ENCODE measurements at places on chromosomes 1 and 21.

- peak; percentile 90 for DNase-seq
These were observed 540 bp upstream of the C1orf198 start for GRCh38 chr1:230868736-230869385.

GRCh38 chr1:224482619-224483018 lies 48.0 kb upstream of the WDR26 start:
- DNase-seq: no peak

- DNase-seq: peak; percentile 74
These were observed 21.3 kb downstream of the OVAAL start for GRCh38 chr1:180579961-180580611.

GRCh38 chr1:187734427-187734826 lies 905.7 kb downstream of the PLA2G4A start:
- DNase-seq: no peak

- peak; percentile 67 for DNase-seq
These were observed 37.5 kb downstream of the EDN2 start for GRCh38 chr1:41446851-41447610.

DNA sequence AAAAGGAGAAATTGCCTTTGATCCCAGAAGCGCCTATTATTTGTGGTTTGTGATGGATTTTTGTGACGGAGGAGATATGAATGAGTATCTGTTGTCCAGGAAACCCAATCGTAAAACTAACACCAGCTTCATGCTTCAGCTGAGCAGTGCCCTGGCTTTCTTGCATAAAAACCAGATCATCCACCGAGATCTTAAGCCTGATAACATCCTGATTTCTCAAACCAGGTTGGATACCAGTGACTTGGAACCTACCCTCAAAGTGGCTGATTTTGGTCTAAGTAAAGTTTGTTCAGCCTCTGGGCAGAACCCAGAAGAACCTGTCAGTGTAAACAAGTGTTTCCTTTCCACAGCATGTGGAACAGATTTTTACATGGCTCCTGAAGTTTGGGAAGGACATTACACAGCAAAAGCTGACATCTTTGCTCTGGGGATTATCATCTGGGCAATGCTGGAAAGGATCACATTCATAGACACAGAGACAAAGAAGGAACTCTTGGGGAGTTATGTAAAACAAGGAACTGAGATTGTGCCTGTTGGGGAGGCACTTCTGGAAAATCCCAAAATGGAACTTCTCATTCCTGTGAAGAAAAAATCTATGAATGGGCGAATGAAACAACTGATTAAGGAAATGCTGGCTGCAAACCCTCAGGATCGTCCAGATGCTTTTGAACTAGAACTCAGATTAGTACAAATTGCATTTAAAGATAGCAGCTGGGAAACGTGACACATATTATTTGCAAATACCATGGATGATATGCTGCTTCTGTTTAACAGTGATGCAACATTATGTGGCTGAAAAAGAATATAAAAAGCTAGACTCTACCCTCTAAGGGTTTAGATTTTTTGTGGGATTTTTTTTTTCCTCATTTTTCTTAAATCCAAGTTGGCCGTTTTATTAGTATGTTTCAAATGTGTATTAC lies 10.5 kb downstream of the PDIK1L start:
- DNase-seq: no peak

DNA sequence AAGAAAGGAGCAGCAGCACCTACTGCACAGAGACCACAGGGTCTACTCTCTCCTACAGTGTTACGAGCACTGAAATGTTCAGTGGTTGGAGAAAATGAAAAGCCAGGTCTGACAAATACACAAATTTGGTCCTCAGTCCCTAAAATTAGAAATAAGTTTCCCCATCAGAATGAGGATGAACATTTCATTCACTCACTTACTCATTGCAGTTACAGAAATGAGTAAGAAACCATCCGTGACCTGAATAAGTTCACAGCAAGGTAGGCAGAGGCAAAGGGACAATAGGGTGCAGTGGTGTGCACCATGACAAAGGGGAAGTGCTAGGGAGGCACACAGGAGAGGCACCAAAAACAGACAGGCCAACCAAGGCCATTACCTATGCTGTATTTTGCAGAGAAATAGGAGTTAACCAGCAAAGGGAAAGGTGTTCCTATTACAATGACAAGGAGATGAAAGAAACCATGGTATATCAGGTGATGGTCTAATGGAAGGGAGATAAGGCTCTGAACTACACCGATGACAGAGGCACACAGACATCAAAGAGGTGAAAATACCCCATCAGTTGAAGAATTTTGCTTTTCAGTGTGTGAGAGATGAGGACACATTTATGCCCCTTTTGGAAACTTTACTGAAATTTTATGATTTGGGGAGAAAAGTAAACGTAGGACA lies 29.4 kb downstream of the VAV3 start:
- DNase-seq: no peak

GRCh38 chr1:177338376-177338775 lies 167.6 kb downstream of the BRINP2 start:
- no peak for DNase-seq

DNA sequence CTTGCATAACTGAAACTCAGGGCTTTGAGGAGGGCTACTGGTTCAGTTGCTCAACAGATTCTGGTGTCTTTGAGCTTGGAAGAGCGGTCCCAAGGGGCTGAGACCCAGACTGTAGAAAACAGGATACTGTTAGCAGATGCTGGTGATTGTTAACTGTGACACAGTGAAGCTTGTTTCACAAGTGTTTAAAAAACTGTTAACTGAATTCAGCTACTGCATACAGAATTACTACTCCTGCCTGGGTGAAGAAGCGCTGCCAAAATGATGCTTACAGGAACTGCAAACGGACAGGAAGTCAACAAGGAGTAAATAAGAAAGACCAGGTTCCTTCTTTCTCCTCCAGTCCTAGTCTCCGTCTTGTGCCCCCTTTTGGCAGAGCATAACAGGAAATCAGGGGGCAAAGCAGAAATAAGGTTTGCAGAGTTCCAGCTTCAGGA lies 195.3 kb upstream of the USP25 start:
- no peak for DNase-seq

DNA sequence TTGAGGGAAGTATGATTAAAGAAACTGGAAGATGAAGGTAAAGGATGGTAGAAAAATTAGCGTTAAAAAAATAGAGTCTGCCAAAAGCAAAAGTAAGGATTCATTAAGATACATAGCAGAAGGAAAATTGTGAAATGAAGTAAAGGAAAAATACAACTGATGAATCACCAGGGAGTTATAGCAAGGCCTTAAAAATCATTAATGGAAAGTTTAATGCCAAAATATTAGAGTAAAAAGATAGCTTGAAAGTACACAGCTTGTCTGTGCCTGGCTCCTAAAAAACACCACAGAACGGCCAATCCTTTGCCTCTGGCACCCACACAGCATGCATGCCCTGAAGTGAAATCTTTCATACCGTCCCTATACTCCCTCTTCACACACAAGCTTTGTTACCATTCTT lies 66.9 kb upstream of the APOBEC4 start:
- no peak for DNase-seq

DNA sequence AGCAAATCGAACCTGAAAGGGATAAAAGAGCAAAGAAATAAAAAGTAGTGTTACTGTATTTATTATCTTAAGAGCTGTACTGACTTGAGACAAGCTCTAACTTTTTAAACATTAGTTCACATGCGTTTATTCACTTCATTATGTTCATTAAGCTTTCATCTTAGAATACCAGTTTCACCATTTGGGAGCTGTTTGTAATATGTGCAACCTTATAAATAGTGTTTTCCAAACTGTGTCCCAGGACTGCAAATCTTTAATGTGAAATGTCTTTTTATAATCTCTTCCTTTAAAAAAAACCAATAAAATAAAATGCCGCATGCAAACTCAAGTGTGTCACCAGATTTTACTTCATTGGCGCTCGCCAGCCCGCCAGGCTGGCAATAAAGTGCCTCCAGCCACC lies 28.3 kb downstream of the LGALS8 start:
- DNase-seq: no peak

DNA sequence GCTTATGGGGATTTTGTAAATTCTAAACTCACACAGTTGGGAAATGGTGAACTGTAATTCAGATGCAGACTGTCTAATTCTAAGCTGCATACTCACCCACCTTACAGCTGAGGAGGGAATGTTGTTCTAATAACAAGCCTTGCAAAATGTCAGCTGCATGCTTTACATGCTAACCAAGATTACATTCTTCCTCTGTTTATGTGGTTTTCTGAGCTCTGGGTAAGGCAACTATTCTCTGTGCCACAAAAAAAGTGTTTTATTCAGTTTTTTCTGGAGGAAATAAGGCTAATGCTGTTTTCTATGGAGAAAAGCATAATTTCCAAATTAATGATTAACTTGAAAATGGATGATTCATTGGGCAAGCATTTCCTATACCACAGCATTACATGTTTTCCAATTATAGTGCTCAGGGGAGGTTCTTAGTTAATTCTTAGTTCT lies 64.9 kb downstream of the RGS13 start:
- DNase-seq: peak; percentile 6

- DNase-seq: no peak
These were observed 727.6 kb downstream of the PTPRU start for GRCh38 chr1:29963946-29964345.

GRCh38 chr1:74363220-74363619 lies 128.0 kb downstream of the TNNI3K start:
- no peak for DNase-seq

DNA sequence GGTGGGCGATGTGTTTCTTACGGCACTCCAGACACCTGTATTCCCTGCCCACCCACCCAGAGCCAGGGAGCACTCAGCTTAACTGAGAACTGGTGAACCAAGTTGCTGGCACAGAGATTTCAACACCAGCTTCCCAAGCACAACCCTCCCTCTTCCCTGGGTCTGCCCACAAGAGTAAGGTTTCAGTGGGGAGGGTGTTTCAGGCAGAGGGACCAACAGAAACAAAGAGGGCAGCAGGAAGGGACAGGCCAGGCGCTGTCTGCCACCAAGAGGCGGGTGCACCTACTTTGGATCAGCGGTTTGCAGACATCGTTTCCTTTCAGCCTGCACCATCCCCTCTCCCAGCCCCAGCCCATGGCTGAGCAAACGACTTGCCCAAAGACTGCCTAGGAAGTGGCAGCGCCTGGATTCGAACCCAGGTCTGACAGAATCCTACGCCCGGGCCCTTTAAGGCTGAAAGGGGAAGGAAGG lies 21.9 kb upstream of the ALDH4A1 start:
- no peak for DNase-seq

DNA sequence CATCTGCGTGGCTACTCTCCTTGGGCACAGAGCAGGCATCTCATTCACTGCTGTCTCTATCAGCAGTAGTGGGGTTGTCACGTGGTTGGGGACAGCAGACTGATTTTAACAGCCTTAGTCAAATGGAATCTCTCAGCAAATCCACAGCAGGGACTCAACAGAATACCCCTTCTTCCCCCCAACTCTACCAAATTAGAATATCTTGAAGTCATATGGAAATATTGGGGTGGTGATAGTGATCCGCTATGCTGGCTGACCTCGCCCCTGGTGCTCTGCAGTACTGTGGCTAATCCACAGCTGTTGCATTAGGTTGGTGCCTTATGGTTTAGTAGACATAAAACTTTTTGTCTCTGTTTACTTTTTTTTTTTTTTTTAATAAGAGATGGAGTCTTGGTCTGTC lies 23.9 kb downstream of the HHAT start:
- no peak for DNase-seq

GRCh38 chr1:21622466-21623315 lies 46.5 kb downstream of the RAP1GAP start:
- peak; percentile 37 for DNase-seq

DNA sequence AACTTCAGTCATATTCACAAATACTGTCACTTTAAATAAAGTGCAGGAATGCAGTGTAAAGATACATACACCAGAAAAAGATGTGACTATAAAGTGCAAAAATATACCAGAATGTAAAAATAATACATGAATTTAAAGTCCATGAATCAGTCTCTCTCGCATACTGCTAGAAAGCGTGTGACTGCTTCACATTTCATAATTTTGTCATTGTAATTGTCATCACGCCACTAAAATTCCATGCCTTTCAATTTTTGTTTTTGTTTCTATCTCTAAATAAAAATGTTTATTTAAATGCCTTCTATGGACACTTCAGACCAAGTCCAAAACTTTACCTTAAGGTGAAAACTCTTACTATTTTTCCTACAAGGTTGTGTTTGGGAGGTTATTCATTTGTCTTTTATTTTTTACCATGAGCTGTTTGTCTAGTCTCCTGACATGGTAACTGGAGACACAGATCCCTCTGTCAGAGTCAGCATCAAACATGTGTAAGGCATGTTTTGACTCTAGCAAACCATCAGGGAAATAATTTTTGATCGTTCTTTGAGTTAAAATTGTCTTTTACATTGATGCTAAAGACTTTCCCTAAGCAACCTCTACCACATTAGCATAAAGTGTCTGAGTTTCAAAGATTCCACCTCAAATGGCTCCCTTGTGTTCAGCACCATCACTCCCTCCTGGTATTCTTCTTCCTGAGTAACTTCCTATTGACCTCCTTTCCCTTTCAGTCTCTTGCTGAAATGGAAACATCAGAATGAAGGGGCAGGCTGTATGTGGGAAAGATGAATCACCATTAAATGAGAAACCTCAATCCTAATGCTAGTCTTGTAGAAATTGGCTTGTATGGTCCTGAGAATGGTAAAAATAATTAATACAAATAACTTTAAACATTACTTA lies 14.0 kb upstream of the AIM2 start:
- DNase-seq: no peak

DNA sequence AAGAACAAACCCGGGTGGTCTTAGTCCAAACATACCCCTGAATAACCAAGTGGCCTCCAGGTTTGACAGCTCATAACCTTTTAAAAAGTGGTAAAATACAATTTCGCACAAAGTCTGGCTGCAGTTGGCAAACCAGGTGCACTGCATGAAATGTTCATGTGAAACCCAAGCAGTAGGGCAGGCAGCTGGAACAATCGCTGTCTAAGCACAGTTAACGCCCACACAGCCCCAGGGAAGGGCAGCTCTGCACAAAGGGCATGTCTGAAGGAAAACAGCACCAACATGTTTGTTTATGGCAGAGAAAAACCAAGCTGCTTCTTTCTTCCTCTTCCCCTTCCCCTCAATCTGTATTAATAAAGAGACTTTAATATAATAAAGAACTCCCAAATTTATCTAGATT lies 49.5 kb downstream of the KIAA1614 start:
- DNase-seq: no peak

DNA sequence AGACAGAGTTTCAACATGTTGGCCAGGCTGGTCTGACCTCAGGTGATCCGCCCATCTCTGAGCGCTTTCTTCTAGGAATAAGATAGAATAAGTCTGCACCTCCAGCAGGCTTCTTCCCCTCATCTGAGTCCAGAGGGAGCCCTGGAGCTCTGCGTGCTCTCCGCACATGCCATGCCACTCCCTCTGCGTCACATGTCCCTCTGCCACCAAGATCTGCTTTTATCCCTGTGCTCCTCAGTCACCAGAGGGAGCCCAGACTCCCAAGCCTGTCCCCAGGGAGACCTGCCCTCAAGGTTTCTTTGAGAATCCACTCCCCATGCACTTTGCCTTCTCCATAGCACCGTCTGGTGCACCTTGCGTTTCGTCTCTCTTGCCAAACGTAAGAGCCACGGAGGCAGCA lies 213.0 kb downstream of the CAMTA1 start:
- DNase-seq: no peak

DNA sequence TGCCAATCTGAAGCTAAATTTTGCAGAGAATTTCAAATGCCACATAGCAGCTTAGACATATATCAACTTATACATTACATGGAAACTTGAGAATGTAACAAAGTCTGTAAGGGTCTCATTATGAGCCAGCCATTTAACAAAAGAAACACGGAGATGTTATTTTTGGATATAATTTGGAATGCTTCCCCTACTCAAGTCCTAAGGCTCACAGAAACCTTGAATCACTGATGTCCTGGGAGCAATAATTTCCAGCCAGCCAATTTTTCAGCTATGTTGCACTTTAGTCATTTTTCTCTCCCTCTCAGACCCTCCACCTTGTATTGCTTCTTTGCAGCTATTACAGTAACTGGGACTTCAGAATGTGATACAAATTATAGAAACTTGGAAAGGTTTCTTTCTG lies 56.9 kb downstream of the EIF2B3 start:
- DNase-seq: no peak
